ENCODE measurements at places on chromosomes 2 and 18.

DNA sequence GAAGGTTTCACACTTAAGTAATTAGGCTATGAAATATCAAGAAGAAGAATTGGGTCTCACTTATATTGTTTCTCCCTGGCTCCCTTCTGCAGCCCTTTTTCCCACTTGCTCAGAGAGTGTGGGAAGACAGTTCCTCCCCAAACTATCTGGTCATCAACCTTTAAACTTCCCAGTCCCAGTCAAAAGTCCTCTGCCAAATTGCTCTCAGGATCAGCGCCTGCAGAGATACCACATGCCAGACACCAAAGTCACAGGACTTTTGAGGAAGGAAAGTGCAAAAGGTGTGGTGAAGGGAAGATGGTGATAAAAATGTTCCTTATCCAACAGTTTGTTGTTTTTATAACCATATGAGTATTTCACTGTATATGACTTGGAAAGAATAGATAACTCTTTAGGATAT is 51.3 kb downstream of the DLGAP1 start:
- no peak for DNase-seq

DNA sequence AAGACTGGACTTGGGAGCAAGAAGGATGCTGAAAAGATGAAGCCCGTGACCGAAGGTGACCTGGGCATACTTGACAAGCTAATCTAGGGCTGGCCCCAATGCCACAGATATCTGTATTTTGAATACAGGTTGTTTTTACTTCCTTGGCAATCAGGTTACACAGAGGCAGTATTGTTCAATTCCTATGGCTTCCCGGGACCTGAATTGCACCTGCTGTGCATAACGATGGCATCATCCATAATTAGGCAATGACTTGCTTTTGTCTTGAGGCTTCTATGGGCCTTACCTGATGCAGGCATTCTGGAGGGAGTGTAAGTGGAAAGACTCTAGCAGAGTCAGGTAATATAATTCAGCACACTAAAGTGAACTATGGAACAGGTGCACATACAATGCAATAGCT is 60.6 kb upstream of the CUL3 start:
- no peak for DNase-seq

- DNase-seq, result no peak
Measured at GRCh38 chr18:49582579-49582978, 20.7 kb downstream of the LIPG start.

DNA sequence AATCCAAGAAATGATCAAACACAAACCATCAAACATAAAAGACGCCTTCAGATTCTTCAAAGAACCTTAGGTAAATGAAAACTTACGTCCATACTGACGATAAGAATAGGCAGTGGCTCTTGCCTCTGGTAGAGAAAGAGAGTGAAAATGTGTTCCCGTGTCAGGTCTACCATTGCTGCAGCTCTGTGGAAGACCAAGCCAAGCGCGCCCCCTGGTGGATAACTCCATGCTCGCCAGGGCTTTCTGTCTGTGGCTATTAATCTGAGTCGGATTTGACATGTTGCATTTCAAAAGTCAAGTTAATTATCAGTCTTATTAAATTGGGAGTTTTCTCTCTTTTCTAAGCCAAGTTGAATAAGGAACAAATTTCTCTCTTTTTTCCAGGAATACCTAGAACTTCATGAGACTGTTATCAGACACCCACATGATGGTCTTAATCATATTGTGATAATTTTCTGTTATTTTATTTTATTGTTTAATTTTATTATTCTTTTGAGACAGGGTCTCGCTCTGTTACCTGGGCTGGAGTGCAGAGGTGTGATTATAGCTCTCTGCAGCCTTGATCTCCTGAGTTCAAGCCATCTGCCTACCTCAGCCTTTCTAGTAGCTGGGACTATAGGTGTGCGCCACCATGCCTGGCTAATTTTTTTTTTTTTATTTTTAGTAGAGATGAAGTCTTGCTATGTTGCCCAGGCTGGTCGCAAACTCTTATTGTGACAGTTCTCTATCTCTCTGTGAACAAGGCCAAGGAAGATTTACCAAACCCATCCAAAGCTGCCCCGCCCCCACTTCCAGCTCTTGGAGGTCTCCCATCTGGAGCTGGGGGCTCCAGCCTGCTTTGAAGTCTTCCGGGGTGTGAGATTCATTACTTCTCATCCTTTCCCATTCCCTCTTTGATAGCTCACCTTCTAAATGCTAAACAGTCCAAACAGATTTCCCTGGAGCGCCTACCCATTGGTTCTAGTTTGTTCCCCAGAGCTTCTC is 15.8 kb upstream of the ZAP70 start:
- peak; percentile 78 for DNase-seq

DNA sequence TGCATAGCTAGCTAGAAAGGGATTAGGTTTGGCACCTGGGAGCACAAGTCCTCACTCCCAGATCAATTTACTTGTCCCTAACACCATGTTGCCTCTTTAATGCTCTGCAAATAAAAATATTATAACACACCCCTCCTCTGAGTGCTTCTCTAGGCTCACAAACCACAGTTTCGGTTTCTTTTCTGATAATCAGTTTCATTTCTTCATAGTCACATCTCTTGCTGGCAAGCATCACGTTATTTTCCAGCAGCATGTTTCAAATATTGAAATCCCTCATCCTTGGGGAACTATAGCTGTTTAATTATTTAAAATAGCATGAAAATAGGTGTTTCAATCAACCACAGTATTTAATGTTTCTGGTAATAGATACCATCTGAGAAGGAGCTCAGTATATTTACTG is 13.9 kb upstream of the SMCHD1 start:
- DNase-seq, result no peak

DNA sequence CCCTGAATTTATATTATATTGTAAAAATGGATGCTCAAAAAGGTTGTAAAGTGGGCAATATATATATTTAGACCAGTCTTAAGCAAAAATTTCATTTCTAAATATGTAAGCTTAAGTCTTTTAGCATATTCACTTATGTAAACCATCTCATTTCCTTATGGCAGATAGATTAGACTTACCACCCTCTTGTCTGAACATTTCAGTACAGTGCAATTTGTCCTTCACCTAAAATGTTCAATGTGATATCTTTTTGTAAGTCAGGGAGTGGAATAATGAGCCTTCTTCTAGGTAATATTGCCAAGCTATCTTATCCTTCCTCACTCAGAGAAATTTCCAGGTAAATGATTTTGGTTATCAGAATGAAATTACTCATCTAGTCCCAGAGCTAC is 92.3 kb downstream of the KLF7 start:
- no peak for DNase-seq

GRCh38 chr2:140893685-140894084 is 1237.1 kb downstream of the LRP1B start:
- no peak for DNase-seq

DNA sequence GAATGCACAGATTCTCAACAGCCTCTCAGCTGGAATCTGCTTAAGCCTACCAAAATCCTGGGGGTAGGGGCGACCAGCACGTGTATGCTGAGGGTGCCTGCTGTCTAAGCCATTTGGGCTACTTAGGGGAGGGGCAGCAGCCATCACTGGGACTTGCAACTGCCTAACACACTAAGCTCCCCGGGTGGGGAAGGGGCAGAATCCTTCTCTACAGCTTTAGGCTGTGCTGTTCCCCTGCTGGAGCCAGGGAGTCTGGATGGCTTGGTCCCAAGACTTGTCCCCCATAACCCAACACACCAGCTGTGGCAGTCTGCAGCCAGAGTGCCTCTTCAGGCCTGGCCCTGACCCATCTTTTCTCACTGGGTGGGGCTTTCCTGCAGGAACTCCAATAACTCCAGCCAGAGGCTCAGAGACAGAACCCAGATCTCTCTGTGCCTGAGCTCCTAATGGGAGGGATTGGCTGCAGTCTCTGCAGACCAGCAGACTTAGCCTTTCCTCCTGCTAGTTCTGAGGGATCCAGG is 305.4 kb upstream of the RND3 start:
- DNase-seq, result no peak

DNA sequence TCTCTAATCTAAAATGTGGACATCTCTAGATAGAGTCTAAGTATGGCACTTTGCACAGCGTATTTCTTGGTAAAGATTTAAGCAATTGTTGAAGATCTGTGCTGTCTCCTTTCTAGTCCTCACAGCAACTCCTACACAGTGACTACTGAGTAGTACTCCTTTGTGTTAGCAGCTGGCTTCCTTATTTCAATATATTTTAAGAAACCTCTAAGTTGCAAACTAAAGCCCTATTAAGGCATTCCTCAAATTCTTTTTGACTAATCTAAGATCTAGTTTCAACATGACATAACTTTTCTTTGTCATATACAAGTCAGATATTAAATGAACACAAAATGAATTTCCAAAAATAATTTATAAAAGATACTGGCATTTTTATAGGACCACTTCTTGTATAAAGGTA is 121.8 kb upstream of the DNAJC10 start:
- DNase-seq, result no peak

DNA sequence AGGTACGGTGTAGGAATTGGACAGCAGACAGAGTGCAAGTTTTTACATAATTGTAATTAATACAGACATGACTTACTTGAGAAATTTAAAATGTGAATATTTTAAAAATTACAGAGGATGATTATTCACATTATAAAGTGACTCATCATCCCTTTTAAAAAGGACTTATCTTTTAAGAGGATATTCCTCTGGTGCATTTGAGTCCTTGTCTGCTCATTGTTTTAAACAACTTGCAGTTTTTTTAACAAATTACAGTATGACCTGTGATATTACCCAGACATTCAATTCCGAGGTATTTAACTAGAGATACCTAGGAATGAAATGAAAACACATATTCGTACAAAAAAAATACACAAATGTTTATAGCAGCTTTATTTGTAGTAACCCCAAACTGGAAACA is 38.0 kb downstream of the SPTBN1 start:
- no peak for DNase-seq

DNA sequence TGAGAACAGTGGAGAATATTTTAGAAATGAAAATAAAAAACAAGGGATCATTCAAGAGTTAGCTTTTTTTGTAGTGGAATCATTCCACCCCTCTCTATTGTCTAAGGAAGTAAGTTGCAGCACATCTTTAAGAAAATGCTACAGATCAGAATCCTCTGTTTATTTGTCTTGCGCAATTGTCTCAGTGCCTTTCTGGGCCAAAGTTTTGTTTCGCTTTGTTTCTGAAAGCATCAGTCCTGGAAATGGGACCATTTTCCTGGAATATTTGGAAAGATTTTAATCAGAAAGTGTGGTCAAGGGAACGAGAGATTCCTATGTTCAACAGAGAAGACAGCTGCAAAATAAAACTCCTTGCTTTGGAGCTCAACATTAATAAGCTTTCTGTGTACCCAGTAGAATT is 74.0 kb downstream of the NRXN1 start:
- no peak for DNase-seq

DNA sequence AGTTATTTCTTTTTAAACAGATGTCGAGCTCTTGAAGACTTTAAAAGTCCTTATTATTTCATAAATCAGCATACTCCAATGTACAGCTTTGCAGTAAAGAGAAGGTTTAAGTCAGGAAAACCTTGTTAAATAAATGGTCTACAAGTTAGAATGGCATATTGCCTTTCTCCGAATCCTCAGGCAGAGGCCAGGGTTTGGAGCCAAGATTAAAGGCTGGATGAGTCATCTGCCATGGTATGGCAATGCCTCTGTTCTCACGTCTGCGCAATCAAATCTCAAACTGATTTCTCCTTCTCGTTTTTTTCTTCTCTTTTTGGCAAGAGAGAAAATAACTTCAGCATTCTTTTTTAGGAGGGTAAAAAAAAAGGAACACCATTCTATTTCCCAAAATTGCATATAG is 5.6 kb upstream of the KCNJ3 start:
- DNase-seq, result no peak

- no peak for DNase-seq
Measured at GRCh38 chr2:46232860-46233259, 64.3 kb upstream of the EPAS1 start.

GRCh38 chr2:235460548-235461047 is 33.2 kb upstream of the AGAP1 start:
- no peak for DNase-seq

DNA sequence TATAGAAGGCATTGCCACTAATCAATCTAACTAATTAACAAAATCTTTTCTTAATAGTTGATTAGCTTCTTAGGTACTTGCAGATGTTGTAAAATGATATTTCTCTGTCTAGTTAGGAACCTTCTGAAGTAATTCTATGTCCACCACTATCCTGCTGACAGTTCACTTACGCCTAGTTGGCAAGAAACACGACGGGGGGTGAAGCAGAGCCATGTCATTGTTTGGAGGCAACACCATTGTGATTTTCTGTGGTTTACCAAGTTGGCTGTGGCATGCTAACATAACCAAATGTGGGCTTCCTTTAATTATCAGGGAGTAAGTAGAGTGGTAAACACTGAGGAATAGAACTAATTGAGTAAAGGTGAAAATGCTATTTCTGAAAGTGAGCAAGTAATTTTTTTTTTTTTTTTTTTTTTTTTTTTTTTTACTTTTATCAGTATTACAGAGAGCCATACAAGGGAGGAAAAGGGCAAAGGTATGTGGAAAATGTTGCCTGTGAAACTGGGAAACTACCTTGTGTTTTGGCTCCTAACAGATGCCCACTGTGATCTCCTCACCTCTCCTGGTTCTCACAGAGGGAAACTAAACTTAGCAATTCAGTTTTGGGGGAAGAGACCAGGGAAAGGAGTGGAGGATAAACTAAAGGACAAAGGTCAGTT is 126.8 kb downstream of the MEIS1 start:
- DNase-seq, result no peak

DNA sequence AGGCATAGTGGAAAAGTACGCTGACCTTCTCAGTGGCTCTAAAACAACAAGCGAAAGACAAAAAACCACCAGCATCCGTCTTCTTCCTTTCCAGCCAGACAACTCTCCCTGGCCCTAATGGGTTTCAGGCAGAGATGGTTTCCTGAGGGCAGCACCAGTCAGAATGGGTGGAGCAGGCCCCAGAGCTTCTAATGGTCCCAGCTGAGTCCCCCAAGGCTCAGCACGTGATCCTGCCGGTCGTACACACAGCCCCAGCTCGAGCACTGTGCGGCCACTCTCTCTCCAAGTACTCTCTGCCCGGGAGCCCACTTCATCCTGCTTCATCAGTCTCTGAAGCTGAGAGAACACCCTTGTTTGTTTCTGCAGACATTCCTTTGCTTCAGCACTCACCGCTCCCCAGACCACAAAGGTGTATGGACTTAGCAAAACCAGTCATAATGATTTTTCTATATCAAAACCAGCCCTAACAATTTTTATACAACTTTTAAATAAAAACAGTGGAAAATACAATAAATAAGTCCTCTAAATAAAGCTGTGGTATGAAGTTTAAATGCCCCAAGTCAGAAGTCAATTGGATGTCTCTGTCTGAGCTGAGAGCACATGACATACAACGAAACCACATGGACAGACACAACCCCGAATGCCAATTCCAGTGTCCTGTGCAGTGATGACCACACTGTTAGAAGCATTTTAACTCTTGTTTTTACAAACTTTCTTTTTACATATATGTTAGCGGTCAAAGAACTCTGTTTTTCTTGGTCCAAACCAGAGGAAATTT is 63.9 kb downstream of the PARD6G start:
- DNase-seq, result no peak

- no peak for DNase-seq
Measured at GRCh38 chr2:149782572-149782971, 195.0 kb upstream of the MMADHC start.

- no peak for DNase-seq
Measured at GRCh38 chr2:86201671-86202335, 2.5 kb downstream of the MRPL35 start.

GRCh38 chr18:13318731-13319501 is 100.4 kb downstream of the LDLRAD4 start:
- DNase-seq, result no peak

GRCh38 chr2:234816056-234816455 is 135.8 kb upstream of the SH3BP4 start:
- DNase-seq, result no peak
